ENCODE measurements at places on chromosomes 1 and 21.

- peak; percentile 86 for DNase-seq
Measured at GRCh38 chr1:84862810-84863251, 30.2 kb downstream of the LPAR3 start.

DNA sequence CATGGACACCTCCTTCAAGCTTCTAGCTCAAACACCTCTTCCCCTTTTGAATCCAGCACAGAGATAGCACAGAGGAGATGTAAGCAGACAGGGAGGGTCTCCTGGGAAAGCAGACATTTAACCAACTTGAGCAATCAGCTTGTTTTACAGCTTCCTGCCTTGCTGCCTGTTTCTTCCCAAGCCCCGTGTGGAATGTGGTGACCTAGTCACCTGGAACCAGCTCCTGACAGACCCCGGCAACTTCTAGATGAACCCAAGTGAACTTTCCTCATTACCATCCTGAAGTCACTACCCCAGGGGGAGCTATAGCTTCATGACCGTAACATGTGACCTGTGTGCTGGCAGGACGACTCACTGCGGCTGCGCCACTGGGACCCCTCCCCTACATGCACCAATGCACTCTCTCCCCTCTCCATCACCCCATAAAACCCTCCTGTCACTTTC is 24.1 kb upstream of the TTF2 start:
- DNase-seq: no peak

GRCh38 chr1:221768444-221769066 is 26.7 kb upstream of the DUSP10 start:
- DNase-seq: no peak

DNA sequence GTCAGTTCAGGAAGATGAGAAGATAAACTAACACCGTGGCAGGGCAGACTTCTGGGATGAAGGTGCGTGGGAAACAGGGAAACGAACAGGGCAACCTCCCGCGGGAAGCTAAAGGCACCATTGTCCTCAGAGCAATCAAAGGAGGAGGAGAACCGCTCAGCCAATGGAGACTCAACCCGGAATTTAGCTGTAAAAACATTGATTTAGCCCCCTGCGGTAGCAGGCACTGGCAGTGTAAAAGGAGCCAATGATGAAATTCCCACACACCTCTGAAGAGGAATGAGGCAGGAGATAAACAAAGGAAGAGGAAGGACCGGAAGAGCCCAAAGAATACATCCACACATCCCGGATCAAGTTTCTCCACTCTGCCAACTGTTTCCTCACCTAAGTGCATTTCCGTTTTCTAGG is 19.5 kb downstream of the HLCS start:
- no peak for DNase-seq

DNA sequence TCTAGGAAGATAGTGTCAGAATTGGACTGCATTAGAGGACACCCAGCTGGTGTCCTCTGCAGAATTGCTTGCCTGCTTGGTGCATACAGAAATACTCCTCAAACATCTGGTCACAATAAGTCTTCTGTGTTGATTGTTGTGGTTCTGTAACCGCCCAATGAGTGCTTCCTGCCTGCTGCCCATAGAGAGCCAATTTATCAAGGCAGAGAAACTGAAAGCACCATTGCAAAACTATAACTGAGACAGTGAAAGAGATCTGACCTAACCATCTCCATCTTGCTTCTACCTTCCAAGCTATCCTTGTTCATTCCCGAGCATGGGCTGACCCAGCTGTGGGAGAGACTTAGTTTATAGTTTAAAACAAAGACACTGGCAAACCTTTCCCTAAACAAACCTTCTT is 462.4 kb upstream of the RGS18 start:
- peak; percentile 95 for DNase-seq

DNA sequence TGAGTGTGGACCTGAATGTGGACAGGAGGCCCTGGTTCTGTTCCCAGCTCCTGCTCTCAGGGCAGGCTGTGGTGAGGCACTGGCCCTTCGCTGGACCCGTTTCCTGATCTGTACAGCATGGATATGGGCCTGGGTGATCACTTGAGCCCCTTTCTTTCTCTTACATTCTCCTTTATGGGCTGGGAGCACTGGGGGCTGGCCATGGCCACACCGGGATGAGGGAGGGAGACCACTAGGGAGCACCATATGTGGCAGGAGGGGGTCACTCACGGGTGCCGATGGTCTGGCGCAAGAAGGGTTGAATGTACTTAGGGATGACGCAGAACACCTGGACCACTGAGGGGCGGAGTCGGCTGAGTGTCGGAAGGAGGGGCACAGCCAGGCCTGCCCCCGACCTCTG is 2.7 kb downstream of the DCST2 start:
- no peak for DNase-seq

GRCh38 chr1:203643213-203644045 is 16.8 kb downstream of the ATP2B4 start:
- DNase-seq: no peak

DNA sequence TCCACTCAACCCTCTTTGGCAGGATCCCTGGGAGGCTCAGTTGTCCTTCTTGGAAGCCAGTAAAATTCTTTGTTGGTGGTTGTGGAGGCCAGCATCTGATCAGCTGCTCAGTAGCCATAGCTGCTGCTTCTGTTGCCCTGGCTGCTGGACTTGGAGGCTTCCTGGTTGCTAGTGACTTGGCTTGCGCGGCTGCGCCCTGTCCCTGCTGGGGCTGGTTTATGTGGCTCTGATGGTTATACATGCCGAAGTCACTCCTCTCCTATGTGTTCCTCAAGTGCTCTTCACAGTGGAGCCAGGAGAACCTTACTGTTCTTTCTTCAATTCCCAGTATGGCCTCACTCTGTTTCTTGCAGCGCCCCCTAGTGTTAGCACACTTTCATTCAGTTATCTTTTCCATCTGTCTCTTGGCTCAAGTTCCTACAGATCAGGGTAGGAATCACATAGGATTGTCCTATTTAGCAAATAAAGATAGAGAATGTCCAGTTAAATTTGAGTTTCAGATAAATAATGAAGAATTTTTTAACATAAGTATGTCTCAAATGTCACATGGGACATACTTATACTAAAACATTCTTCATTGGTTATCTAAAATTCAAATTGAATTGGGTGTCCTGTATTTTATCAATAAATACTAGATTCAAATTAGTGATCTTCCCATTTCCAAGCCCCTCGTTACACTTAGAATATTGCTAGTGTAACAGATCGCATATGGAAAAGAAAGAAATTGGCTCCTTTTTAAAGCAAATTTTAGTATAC is 176.5 kb downstream of the TGFB2 start:
- DNase-seq: peak; percentile 69

- no peak for DNase-seq
Measured at GRCh38 chr1:212691561-212692071, 8.0 kb downstream of the BATF3 start.

DNA sequence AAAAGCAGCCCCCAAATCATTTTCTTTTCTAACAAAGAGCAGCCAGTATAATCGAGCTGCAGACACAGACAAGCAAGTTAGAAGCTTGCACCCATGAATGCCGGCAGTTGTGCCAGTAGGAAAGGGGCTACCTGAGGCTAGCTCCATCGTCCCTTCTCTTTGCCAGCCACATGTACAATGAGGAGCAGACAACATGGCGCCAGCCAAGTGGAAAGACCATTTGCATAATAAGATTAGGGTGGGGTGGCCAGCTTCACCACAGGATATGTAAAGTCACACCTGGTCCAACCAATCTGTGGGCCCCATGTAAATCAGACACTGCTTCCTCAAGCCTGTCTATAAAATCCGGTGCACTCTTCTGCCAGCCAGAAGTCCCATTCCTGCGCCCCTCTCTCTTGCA is 103.7 kb downstream of the CCDC185 start:
- DNase-seq: no peak

DNA sequence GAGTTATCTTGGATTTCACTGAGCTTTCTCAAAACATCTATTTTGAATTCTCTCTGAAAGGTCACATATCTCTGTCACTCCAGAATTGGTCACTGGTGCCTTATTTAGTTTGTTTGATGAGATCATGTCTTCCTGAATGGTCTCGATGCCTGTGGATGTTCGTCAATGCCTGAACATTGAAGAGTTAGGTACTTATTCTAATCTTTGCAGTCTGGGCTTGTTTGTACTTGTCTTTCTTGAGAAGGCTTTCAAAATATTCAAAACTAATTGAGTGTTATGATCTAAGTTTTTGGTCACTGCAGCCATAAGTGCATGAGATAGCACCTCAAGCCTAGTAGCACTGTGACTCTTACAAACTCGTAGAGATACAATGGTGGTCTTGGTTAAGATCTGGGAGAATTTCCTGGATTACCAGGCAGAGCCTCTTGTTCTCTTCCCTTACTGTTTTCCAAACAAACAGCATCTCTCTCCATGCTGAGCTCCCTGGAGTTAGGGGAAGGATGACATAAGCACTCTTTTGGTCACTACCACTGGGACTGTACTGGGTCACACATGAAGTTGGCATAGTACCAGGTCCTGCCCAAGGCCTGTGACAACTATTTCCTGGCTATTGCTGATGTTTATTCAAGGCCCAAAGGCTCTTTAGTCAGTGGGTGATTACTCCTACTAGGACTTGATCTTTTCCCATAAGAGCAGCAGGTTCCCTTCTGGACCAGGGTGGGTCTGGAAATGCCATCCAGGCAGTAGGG is 25.6 kb downstream of the SLC22A15 start:
- no peak for DNase-seq

GRCh38 chr1:186202271-186202764 is 172.7 kb downstream of the TPR start:
- no peak for DNase-seq

DNA sequence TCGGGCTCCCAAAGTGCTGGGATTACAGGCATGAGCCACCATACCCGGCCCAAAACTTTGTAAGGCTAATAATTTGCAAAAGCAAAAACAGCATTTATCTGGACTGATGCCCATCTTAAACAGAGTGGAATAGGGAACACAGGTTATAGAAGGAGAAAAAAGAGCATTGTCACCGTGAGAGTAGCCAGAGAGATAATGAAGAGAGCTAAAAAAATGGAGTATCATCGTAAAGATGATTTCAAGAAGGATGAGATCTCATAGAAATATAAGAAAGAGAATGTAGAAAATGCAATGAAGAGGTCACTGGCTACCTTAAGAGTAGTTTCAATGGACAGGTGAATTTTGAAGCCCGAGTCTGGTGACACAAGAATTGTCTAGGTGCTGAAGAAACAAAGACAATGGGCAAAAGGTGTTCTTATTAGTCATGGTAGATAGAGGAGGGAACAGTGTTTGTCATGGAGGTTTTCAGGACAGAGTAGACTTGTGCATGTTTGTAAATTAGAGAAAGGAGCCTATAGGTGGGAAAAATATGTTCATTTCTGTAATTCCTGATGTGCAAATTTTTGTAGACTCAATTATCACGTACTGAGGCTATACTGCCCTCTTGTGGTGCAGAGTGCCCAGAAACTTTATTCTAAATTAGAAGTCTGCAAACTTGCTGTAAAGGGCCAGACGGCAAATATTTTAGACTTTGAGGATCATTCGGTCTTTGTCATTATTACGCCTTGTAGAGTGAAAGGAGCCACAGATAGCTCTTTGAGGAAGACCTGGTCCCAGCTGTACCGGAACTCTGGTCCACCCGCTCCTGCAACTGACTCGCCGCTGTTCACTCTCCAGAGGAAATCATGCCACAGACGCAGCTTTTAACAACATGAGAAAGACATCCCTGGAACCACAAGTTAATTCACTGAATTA is 8.1 kb upstream of the TMEM183A start:
- DNase-seq: peak; percentile 85

GRCh38 chr21:46180778-46181391 is 3.4 kb downstream of the SPATC1L start:
- no peak for DNase-seq

- DNase-seq: no peak
Measured at GRCh38 chr1:4108331-4108730, 208.3 kb upstream of the C1orf174 start.

DNA sequence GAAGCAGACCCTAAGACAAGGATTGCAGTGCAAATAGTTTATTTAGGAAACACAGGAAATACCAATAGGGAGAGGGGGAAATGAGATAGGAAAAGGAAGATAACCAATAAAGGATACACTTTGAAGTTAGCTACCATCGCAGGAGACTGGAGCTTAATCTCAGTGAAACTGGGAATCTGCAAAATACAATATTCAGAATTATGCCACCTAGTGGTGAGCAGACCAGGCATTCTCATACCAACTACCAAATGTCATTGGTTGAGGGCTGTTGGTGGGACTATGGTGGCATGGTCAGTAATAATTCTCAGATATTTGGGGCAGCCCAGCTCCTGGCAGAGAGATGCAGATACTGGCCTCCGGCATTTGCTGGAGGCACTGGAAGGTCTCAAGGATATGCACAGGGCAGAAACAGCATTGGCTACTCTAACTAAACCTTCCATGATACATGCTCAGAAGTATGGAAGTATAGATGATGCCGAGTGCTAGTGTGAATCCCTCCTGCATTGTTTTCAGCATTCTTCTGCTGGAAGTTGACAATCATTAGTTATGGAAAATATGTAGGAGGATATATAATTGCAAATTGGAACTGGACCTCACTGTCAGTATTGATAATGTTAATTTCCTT is 11.8 kb upstream of the ZFP69B start:
- DNase-seq: peak; percentile 25

- DNase-seq: peak; percentile 32
Measured at GRCh38 chr1:71587961-71588360, 507.1 kb upstream of the ZRANB2 start.

GRCh38 chr1:152735648-152736047 is 22.2 kb upstream of the KPRP start:
- no peak for DNase-seq

DNA sequence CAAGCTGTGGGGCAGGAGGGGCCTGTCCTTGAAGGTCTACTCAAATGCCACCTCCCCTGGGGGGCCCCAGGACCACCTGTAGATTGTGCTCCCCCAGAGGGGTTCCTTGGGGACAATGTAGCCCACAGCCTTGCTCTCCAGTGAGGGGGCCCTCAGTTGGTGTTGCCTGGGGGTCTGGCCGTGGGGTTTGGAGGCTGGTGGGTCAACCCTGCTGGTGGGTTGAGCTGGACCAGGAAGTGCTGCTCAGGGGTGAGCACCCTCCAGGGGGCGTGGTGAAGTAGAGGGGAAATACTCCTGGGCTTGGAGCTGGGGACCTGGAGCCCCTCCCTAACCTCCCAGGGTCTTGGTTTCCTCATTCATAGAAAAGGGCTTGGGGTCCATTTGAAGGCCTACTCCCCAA is 143.6 kb upstream of the WNT4 start:
- no peak for DNase-seq

DNA sequence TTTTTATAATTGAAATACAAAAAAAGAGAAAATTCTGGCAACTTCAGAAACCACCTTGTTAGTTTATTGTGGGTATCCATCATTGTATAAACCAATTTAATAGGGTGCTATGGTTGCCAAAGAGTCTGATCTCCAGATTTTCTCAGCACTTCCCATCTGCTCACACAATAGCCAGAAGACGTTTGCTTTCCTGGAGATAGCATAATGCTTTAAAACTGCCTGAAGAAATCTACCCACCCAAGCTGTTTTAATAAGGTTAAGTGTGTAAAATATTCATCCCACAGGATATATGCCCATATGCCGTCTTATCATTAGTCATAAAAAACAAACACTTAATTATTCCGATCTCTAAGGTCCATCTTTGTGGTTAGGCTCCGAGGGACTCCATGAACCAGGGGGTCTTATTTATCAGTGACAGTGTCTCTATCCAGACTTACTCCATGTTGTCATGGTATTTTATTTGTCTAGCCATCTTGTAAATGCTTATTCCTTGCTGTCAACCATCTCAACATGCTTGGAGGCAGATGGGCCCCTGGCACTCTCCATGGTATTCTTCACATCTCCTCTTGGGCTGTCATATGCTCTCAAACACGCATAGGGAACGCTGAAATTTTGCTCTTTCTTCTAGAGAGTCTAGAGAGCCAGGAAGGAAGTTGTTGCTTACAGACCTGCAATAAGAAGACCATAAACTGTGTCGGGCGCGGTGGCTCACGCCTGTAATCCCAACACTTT is 58.5 kb downstream of the MAP10 start:
- DNase-seq: no peak

Measured in MM.1S (cell line).